ENCODE measurements at places on chromosomes 6 and 20.

GRCh38 chr6:20847904-20848303 is 313.6 kb downstream of the CDKAL1 start:
- no peak for DNase-seq

DNA sequence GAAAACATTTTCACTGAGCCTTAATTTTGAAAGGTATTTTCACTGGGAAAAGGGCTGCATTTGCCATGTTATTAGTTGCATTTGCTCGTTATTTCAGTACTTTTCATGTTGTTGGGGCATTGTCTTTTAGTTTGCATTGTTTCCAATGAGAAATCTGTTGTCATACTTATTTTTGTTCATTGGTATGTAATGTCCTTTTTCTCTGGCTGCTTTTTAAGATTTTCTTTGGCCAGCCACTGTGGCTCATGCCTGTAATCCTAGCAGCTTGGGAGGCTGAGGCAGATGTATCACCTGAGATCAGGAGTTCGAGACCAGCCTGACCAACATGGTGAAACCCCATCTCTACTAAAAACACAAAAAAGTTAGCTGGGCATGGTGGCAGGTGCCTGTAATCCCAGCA is 379.9 kb downstream of the SAMD5 start:
- DNase-seq = no peak

- DNase-seq = no peak
Measured at GRCh38 chr6:45687570-45687969, 309.8 kb upstream of the SUPT3H start.

DNA sequence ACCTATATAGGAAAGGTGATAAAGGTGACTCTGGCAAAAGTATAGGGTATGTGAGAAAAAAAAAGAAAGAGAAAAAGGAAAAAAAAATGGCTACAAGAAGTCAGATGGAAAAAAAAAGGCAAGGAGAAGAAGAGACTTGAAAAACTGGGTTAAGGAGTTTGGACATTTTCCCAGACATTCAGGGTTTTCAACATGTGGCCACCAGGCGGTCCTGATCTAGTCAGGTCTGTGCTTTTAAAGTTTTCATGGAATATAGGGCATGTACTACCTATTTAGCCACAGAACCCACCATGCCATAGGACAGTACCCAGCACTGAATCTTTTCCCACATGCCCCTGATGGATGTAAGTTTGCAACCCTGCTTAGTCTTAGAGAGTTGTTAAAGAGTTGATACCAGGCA is 433.7 kb downstream of the MAFB start:
- no peak for DNase-seq

- DNase-seq = no peak
Measured at GRCh38 chr6:158812611-158813010, 6.6 kb downstream of the EZR start.

DNA sequence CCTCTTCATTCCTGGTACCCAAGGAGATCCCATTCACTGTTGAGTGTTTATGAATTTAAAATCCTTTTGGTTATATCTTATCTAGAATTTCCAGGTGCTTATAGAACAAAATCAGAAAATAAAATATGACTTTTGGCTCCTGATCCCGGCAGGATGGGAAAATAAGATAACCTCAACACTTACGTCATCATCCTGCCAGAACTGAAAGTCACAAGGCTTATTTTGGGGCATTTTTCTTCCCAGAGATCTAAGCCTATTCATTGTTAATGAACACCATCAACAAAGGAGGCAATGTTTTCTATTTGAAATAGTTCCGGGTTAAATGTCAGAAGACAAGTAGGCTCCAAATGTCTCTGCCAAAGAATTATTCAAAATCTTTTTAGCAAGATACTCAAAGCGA is 580.6 kb downstream of the TFAP2A start:
- no peak for DNase-seq

DNA sequence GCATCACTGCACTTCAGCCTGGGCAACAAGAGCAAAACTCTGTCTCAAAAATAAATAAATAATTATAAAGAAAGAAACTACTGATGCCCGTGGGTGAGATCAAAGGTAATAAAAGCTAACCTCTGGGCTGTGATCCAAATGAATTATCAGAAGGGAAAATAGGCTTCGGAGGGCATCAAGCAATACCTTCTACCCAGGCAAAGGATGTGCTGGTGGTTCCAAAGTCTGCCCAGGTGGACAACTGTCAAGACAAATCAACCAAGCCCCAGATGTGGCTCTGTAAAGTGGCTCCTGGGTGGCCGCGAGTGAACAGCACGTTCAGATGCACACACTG is 95.6 kb downstream of the SCML4 start:
- DNase-seq = no peak

DNA sequence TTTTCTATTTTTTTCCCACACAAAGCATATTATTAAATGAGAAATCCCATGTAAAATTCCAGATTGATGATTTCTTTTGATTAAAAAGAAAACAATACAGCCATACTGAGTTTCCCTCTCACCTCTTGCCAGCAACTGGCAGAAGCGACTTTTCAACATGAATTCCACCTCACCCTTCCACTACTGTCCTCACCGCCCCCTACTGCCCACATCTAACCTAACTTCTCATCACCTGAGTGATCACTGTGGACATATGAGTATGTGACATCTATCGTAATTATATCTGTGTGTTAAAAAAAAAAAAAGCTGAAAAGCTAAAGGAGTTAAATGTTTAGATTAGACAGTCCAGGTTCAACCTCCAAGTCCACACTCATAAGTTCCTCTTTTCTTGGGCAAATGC is 528.6 kb downstream of the PRKN start:
- no peak for DNase-seq

DNA sequence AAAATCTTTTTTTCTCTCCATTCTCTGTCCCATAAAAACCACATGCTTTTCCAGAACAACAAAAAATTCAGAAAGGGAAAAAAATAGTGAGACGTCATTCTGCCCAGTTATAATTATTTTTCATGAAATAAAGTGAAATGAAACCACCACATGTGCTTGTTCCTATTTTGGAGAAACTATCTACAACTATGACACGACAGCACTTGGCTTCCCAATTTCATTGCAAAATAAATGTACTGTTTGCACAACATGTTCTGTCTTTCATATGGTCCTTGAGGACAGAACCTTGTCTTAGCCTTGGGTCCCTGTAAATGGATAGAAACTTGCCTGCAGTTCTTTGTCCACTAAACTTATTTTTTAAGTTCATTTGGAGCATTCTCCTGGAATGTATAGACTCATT is 5.6 kb upstream of the MAN1A1 start:
- DNase-seq = no peak

- peak; percentile 41 for DNase-seq
Measured at GRCh38 chr6:108115598-108116058, 41.1 kb upstream of the OSTM1 start.
